Nasal cavity respiratory epithelium epithelial cell of viscerocranial mucosa (primary cell): ENCODE measurements at places on chromosomes 5 and 9. TPM values are rescaled to one million over a fixed set of nuclear protein-coding genes. Genes with fewer than 3 reads are reported as not detected.

The SLC1A1 gene
- total RNA-seq, result 0.68 and 1.8 TPM in 2 replicates

The CDKN2A gene
- total RNA-seq, result 19.5 and 21.2 TPM in 2 replicates

The DBH gene
- total RNA-seq, result not detected in 2 replicates

The FGD3 gene
- total RNA-seq, result 0.34 and 1.9 TPM in 2 replicates

The ALDOB gene
- total RNA-seq, result not detected in 2 replicates

The DUSP1 gene
- total RNA-seq, result 69.5 and 223 TPM in 2 replicates

The QRFP gene
- total RNA-seq, result not detected in 2 replicates

The SOX30 gene
- total RNA-seq, result under 0.01 TPM in 1 of 2 replicates, not detected in the other

The TPPP gene
- 1.8 and 2.7 TPM in 2 replicates for total RNA-seq

The ADAMTSL2 gene
- total RNA-seq, result under 0.01 TPM in 1 of 2 replicates, not detected in the other

The ADGRD2 gene
- total RNA-seq, result 0.07 and 0.34 TPM in 2 replicates

The SH3PXD2B gene
- total RNA-seq, result 14.0 and 47.7 TPM in 2 replicates

The MARVELD2 gene
- 42.0 and 53.6 TPM in 2 replicates for total RNA-seq

The ELOVL7 gene
- total RNA-seq, result 11.5 and 42.0 TPM in 2 replicates

The DOCK8 gene
- 0.34 and 1.3 TPM in 2 replicates for total RNA-seq

The SPINK13 gene
- total RNA-seq, result not detected in 2 replicates

The MZB1 gene
- 0.07 and 0.34 TPM in 2 replicates for total RNA-seq

The DCAF12 gene
- total RNA-seq, result 23.9 and 29.8 TPM in 2 replicates

The OBP2B gene
- not detected in 2 replicates for total RNA-seq

The TMEM174 gene
- not detected in 2 replicates for total RNA-seq

The BTNL3 gene
- total RNA-seq, result not detected in 2 replicates

The CERT1 gene
- 22.2 and 52.9 TPM in 2 replicates for total RNA-seq

The DNAJB5 gene
- 12.6 and 14.4 TPM in 2 replicates for total RNA-seq

The STPG3 gene
- total RNA-seq, result not detected in 2 replicates

The CTSL gene
- total RNA-seq, result 107 and 167 TPM in 2 replicates

The KIF12 gene
- under 0.01 and 0.78 TPM in 2 replicates for total RNA-seq

The TGFBI gene
- 201 and 721 TPM in 2 replicates for total RNA-seq

The CXXC5 gene
- 5.1 and 19.2 TPM in 2 replicates for total RNA-seq

The PARP8 gene
- total RNA-seq, result 13.7 and 31.4 TPM in 2 replicates

The C5orf46 gene
- not detected in 2 replicates for total RNA-seq

The MTX3 gene
- 29.7 and 34.9 TPM in 2 replicates for total RNA-seq
